NCI-H2029 (cell line): ENCODE measurements at places on chromosomes 2 and 18.

- DNase-seq, result no peak
Measured at GRCh38 chr2:181962142-181962541, 23.5 kb upstream of the PPP1R1C start.

DNA sequence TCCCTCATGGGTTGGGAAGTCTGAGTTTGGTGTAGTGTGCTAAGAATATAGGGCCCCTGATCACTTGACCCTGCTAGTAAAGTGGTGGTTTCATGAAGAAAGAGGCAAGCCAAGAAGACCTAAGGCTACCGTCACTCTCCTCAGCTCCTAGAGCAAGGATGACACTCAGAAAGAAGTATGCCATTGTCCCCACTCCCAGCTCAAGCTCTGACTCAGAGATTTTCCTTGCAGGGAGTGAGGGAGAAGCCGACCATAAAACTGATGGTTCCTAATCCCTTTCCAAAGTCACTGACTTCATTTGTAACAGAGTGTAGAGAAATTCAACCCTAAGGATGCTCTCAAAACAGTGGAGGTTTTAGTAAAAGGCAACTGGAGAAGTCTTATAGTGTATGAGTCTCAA, 80.9 kb downstream of the ICA1L start:
- no peak for DNase-seq

GRCh38 chr2:69022548-69022947, 9.6 kb downstream of the ANTXR1 start:
- no peak for DNase-seq

DNA sequence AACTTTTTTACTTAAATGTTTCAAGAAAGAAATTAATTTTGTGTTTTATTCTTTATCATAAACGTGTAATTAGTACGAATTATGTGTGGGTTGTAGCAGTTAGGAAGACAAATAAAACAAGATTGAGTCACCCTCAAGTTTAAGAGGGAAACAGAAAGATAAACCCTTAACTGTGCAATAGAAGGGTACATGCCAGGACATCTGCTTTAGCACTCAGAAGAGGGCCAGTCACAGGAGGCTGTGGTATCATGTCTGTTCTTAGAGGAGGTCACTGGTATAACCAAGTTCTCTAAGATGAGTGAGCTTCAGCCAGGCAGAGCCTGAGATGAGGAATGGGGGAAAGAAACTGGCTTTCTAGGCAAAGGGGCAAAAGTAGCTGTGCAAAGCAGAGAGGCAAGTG, 42.4 kb upstream of the GRHL1 start:
- no peak for DNase-seq
